DND-41 (cell line): ENCODE measurements at places on chromosomes 7 and 10.

GRCh38 chr10:68133523-68133922 is 24.2 kb downstream of the MYPN start:
- no peaks in the 10 kb centered on the region for H3K36me3 ChIP-seq
- no peak overlapping the region for H3K27ac ChIP-seq
- no peak overlapping the region for H3K4me3 ChIP-seq
- H3K4me1 ChIP-seq: no peaks in the 10 kb centered on the region
- peaks cover 3% of the 10 kb centered on the region for H3K27me3 ChIP-seq
- no peak for DNase-seq

GRCh38 chr10:20740120-20740519 is 157.0 kb downstream of the NEBL start:
- no peak overlapping the region for H3K4me3 ChIP-seq
- H3K27ac ChIP-seq: no peak overlapping the region
- no peaks in the 10 kb centered on the region for H3K4me1 ChIP-seq

DNA sequence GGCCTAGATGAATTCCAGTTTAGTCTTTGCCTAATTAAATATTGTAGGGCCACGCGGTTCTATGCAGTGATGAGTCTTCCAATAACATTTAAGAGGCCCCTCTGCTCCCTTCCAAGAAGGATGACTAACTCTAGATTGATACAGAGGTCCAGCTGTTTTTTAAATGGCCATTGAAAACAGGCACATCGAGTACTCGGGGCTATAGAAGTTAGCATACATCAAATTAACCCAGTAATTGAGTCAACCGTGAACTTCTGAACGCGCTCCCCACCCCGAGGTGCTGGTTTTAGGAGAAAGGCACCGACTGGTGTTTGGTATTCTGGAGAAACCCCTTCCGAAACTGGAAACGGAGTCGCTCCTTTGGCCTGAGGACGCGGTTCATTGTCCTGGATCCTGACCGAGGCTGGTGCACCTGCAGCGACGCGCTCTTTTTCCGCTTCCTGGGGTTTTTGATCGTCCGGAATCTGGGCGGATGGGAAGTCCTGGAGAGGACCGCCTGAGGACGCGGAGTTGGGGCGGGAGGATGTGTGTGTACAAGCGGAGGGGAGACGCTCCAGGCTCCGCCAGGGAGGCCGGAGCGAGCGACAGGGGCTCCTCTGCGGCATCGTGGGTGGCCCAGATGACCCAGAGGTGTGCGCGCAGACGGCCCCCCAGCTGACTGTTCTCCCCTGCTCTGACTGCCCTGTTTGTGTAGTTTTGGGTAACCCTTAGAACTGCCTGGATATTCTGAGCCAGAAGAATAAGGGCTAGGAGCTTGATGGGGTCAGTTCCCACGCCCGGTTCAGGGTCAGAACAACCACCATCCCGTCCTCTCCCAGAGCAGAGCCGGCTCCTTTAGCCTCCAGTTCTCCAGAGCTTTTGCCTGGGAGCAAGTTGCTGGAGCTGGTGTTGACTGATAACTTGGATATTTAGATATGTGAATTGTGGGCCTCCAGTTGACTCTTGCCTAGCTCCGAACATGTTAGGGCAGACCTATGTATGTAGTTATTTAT is 711 bp downstream of the FAM221A start:
- no peaks in the 10 kb centered on the region; the same call in 1 of the 2 replicates for H3K36me3 ChIP-seq
- H3K27me3 ChIP-seq: no peaks in the 10 kb centered on the region
- peak; percentile 70 for DNase-seq
- peaks cover 18% of the 10 kb centered on the region for H3K4me1 ChIP-seq

GRCh38 chr7:26657686-26658388 is 206.6 kb downstream of the SKAP2 start:
- no peak overlapping the region for H3K27ac ChIP-seq
- no peak for DNase-seq
- H3K27me3 ChIP-seq: no peaks in the 10 kb centered on the region
- H3K36me3 ChIP-seq: no peaks in the 10 kb centered on the region
- no peak overlapping the region for H3K4me3 ChIP-seq

GRCh38 chr7:81669476-81670105 is 100.3 kb downstream of the HGF start:
- H3K27ac ChIP-seq: no peak overlapping the region
- H3K36me3 ChIP-seq: no peaks in the 10 kb centered on the region
- DNase-seq: no peak
- no peaks in the 10 kb centered on the region for H3K27me3 ChIP-seq
- H3K4me3 ChIP-seq: no peak overlapping the region

- DNase-seq: no peak
- H3K27ac ChIP-seq: peak overlapping the region; percentile 96
- H3K36me3 ChIP-seq: peaks cover 38% of the 10 kb centered on the region
- H3K4me1 ChIP-seq: peaks cover 46% of the 10 kb centered on the region
- peak overlapping the region; percentile 78 for H3K4me3 ChIP-seq
These were observed 959 bp downstream of the DCLRE1C start for GRCh38 chr10:14952851-14953423.

DNA sequence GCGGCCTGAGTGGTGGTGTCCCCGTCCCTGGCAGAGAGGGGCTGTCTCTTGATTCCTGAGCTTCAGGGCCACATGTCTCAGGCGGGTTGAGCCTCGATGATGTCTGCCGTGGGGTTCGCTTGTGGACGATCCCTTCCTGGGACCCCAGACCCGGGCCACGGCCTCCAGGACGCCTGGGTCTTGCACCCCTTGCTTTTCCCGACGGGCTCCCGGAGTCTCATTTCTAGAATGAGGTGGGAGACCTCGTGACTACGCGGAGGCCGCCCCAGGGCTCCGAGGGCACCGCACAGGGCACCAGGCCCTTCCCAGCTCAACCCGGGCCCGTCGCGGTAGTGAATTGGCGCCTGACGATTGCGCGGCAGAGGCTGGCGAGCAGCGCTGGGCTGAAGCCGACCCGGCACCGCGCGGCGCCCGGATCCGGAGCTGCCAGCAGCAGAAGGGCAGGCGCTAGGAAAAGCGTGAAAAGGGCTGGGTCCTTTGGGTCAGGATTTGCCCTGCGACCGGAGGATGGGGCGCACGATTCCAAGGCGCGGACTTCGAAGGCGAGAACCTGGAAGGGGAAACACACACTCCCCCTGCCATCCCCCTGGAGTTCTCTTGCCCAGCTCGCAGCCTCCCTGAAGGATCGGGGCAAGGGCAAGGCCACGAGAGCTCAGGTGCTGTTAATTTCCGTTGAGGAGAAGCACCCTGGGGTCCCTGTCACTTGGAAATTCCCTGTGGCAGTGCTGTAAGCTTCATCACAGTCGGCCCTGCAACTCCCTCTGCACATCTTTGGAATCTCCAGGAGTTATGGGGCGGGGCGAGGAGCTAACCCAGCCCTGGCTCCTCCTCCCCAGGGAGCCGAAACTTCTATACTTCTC is 15.5 kb downstream of the TLX1 start:
- H3K36me3 ChIP-seq: no peaks in the 10 kb centered on the region
- no peak overlapping the region for H3K27ac ChIP-seq
- peaks cover 45% of the 10 kb centered on the region for H3K27me3 ChIP-seq
- DNase-seq: no peak
- H3K4me1 ChIP-seq: peaks cover 9% of the 10 kb centered on the region

GRCh38 chr10:109945473-109946177 is 22.3 kb upstream of the XPNPEP1 start:
- DNase-seq: no peak
- H3K4me3 ChIP-seq: no peak overlapping the region
- H3K36me3 ChIP-seq: no peaks in the 10 kb centered on the region
- H3K27me3 ChIP-seq: no peaks in the 10 kb centered on the region

- DNase-seq: no peak
- no peaks in the 10 kb centered on the region for H3K27me3 ChIP-seq
- H3K27ac ChIP-seq: no peak overlapping the region
- H3K4me1 ChIP-seq: no peaks in the 10 kb centered on the region
These were observed 56.1 kb upstream of the ADO start for GRCh38 chr10:62748386-62748785.

GRCh38 chr7:327991-328702 is 38.2 kb downstream of the FOXL3 start:
- no peak overlapping the region for H3K27ac ChIP-seq
- H3K27me3 ChIP-seq: no peaks in the 10 kb centered on the region
- DNase-seq: no peak
- H3K4me3 ChIP-seq: no peak overlapping the region
- H3K36me3 ChIP-seq: no peaks in the 10 kb centered on the region
- H3K4me1 ChIP-seq: peaks cover 8% of the 10 kb centered on the region

DNA sequence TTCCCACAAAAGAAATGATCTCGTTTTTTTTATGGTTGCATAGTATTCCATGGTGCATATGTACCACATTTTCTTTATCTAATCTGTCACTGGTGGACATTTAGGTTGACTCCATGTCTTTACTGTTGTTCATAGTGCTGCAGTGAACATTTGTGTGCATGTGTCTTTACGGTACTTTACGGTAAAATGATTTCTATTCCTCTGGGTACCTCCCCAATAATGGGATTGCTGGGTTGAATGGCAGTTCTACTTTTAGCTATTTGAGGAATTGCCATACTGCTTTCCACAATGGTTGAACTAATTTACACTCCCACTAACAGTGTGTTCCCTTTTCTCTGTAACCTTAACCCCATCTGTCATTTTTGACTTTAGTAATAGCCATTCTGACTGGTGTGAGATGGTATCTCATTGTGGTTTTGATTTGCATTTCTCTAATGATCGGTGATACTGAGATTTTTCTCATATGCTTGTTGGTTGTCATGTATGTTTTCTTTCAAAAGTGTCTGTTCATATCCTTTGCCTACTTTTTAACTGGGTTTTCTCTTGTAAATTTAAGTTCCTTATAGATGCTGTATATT is 37.2 kb downstream of the MKLN1 start:
- peaks cover 35% of the 10 kb centered on the region for H3K4me1 ChIP-seq
- no peaks in the 10 kb centered on the region for H3K36me3 ChIP-seq
- no peak for DNase-seq
- no peak overlapping the region for H3K4me3 ChIP-seq
- no peaks in the 10 kb centered on the region for H3K27me3 ChIP-seq
- H3K27ac ChIP-seq: no peak overlapping the region

DNA sequence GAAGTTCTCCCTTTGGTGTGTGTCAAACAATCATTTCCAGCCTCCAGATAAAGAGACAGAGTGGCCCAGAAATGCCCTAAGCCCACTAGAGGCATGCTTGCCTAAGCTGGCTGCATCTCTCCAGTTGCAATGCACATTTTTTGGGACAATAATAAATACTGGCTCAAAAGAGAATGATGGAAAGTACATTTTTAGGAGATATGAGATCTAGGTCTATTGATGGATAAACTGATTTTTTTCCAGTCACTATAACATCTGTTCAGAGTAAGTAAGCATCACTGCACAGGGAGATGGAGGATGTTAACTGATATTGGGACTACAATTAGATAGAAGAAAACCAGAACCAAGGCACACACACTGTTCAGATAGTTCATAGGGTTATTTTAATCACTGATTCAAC is 553.0 kb downstream of the GRM8 start:
- no peak overlapping the region for H3K27ac ChIP-seq
- H3K27me3 ChIP-seq: no peaks in the 10 kb centered on the region
- no peaks in the 10 kb centered on the region for H3K36me3 ChIP-seq
- peaks cover 32% of the 10 kb centered on the region for H3K4me1 ChIP-seq
- no peak for DNase-seq

GRCh38 chr7:85924062-85924461 is 719.6 kb upstream of the GRM3 start:
- no peak for DNase-seq
- no peaks in the 10 kb centered on the region for H3K36me3 ChIP-seq
- H3K27me3 ChIP-seq: no peaks in the 10 kb centered on the region
- no peaks in the 10 kb centered on the region for H3K4me1 ChIP-seq
- H3K4me3 ChIP-seq: no peak overlapping the region

DNA sequence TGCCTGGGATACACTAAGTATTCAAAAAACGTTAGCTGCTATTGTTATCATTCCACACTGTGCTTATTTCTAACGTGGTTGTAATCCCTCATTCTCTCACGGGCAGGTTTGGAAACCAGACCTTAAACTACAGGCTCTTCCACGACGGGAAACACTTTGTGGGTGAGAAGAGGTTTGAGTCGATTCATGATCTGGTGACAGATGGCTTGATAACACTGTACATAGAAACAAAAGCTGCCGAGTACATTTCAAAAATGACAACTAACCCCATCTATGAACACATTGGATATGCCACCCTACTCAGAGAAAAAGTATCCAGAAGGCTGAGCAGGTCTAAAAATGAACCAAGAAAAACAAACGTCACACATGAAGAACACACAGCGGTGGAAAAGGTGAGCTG is 163.2 kb upstream of the PRR15 start:
- DNase-seq: no peak
- H3K27ac ChIP-seq: no peak overlapping the region
- no peaks in the 10 kb centered on the region for H3K27me3 ChIP-seq
- no peak overlapping the region for H3K4me3 ChIP-seq

- no peaks in the 10 kb centered on the region for H3K36me3 ChIP-seq
- peaks cover 24% of the 10 kb centered on the region for H3K27me3 ChIP-seq
- H3K27ac ChIP-seq: no peak overlapping the region
- no peak for DNase-seq
- no peaks in the 10 kb centered on the region for H3K4me1 ChIP-seq
These were observed 9.9 kb downstream of the FAM131B start for GRCh38 chr7:143352531-143353002.

GRCh38 chr10:132354356-132355094 is 22.5 kb downstream of the LRRC27 start:
- H3K27ac ChIP-seq: no peak overlapping the region
- no peaks in the 10 kb centered on the region for H3K27me3 ChIP-seq
- DNase-seq: no peak
- H3K4me1 ChIP-seq: no peaks in the 10 kb centered on the region

GRCh38 chr10:126064512-126064911 is 168.1 kb downstream of the FANK1 start:
- H3K36me3 ChIP-seq: no peaks in the 10 kb centered on the region
- H3K27ac ChIP-seq: no peak overlapping the region
- H3K4me1 ChIP-seq: no peaks in the 10 kb centered on the region
- no peak for DNase-seq
- no peak overlapping the region for H3K4me3 ChIP-seq

DNA sequence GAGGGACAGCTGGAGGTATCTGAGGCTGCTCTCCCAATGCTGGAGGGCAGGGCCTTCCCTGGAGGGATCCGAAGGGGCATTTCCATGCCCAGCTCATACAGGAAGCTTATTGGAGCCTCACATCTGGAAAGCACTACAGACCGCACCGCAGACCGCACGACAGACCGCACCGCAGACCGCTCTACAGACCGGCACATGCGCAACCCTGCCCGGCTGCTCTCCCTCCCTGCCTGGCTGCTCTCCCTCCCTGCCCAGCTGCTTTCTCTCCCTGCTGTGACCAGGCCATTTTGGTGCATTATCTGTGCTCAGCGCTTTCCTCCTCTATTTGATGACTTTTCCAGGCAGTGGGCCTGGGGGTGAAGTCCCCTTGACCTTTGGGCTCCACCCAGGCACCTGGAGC is 39.6 kb upstream of the EN2 start:
- peaks cover 4% of the 10 kb centered on the region for H3K27me3 ChIP-seq
- no peak for DNase-seq
- H3K4me1 ChIP-seq: no peaks in the 10 kb centered on the region
- no peak overlapping the region for H3K4me3 ChIP-seq

GRCh38 chr10:90504172-90504571 is 353.7 kb downstream of the HTR7 start:
- H3K4me3 ChIP-seq: no peak overlapping the region
- no peak overlapping the region for H3K27ac ChIP-seq
- no peaks in the 10 kb centered on the region for H3K4me1 ChIP-seq
- H3K36me3 ChIP-seq: no peaks in the 10 kb centered on the region

- no peak overlapping the region for H3K27ac ChIP-seq
- peaks cover 7% of the 10 kb centered on the region; the same call in 1 of the 2 replicates for H3K4me1 ChIP-seq
- H3K27me3 ChIP-seq: no peaks in the 10 kb centered on the region
- H3K4me3 ChIP-seq: no peak overlapping the region
- peak; percentile 73 for DNase-seq
- no peaks in the 10 kb centered on the region for H3K36me3 ChIP-seq
These were observed 918 bp upstream of the RPEL1 start for GRCh38 chr10:103244666-103245271.
